ENCODE measurements at places on chromosomes 5 and 9.

- DNase-seq: no peak
These were observed 157.2 kb upstream of the CD180 start for GRCh38 chr5:67353500-67354450.

DNA sequence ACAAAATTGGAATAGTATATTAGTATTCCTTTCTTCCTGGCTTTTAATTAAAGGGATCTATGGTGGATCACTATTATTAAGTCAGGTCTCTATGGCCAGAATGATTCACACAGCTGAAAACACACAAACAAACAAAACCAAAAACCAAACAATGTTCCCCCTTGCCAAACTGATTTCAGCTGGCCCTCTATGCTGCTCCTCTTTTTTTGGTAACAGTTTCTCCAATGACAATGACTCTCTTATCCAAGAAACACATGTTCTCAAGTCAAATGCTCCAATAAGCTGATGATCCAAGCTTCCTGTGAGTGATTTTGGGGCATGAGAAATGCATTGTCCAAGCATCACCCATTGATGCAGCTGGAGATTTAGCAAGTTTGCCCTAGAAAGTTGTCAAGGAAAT is 193.4 kb upstream of the TUT7 start:
- DNase-seq: no peak

- no peak for DNase-seq
These were observed 546.7 kb upstream of the DMAC1 start for GRCh38 chr9:8346296-8346695.

GRCh38 chr5:167916261-167916691 is 375.2 kb upstream of the WWC1 start:
- DNase-seq: no peak

GRCh38 chr9:754150-754931 is 87.2 kb upstream of the DMRT1 start:
- DNase-seq: no peak

DNA sequence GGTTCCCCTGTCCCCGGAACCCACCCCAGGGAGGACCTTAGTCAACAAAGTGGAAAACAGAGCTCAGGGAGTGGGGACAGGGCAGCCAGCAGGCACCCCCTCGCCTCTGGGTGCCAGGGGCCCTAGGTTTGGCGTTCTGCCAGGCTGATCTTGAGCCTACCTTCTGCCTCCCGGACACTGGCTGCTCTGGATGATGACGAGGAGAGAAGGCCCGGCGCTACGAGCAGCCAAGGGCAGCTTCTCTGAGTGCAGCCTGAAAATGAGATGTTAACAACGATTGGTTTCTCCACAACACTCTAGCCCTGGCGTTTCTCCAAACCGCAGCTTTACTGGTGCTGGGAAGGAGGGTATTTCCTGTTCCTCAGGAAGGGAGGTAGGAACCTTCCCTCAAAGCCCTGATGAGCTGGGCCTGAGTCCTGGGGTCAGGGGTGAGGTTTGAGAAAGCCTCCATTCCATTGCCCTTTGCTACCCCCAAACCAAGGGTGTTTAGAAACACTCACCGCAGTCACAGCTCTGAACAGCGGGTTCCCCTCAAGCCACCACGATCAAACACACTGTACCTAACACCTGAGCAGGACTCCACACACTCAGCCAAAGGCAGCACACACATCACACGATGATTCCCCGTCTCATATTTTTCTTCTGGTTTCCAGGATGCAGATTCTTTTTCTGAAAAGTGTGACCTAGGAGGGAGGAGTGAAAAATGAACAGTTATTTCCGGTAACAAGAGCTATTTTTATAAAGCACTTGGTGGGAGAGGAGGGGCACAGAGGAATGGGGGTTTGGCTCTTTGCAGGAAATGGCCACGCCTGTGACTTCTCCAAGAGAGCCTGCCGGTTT is at the start of gene STING1:
TSS of gene STING1 (minus strand) at position 709 of the 840 bp plus-strand sequence. CDS start 1,054 bp downstream, outside the sequence.
- DNase-seq: no peak

GRCh38 chr5:111075520-111075919 is 4.0 kb downstream of the TSLP start:
- no peak for DNase-seq

DNA sequence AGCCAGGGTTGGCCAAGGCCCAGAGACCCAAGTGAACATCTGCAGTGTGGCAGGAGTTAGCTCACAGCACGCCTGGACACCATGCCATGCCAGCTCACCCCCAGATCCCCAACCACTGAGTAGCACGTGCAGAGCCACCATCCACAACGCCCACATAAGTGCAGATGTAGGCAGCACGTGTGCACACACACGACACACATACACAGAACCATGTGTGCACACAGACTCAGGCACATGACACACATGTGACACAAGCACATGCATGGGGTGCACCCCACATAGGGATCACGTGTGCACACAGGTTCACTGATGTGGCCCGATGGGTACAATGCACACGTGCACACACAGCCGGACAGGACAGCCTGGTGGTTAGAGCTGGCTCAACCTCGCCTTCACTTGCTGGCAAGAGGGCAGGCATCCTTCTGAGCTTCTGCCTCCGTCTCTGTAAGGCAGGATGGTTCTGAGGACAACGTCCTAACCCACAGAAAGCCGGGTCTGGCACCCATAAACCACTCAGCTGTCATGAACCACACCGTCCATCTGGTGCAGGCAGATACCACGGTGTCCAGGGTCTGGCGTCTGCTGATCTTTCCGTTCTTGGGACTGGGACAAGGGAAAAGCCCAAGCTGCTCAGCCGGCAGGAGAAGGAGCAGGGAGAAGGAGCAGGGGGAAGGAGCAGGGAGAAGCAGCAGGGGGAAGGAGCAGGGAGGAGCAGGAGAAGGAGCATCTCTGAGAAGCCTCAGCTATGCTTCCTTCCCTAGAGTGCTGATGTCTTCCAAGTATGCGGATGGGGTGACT is 12.0 kb downstream of the LRRC26 start:
- no peak for DNase-seq

DNA sequence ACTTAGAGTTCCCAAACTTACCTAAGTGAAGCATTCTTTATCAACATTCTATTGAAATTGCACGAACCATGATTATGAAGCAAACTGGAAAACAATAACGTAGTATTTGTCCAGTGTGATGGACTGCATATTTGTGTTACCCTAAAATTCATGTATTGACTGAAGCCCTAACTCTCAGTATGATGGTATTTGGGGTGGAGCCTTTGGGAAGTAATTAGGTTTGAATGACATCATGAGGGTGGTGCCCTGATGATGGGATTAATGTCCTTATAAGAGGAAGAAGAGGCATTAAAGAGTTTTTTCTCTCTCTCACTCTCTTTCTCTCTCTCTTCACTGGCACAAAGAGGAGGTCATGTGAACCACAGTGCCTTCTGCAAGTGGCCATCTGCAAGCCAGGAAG is 365.4 kb upstream of the PTGER4 start:
- no peak for DNase-seq

- DNase-seq: no peak
These were observed 94.1 kb downstream of the FRMD3 start for GRCh38 chr9:83444110-83444509.

- peak; percentile 4 for DNase-seq
These were observed 92.8 kb downstream of the TAF11L14 start for GRCh38 chr5:17727098-17727497.
